Islet precursor cell (in vitro differentiated cells): ENCODE measurements at places on chromosomes 3 and 15.

DNA sequence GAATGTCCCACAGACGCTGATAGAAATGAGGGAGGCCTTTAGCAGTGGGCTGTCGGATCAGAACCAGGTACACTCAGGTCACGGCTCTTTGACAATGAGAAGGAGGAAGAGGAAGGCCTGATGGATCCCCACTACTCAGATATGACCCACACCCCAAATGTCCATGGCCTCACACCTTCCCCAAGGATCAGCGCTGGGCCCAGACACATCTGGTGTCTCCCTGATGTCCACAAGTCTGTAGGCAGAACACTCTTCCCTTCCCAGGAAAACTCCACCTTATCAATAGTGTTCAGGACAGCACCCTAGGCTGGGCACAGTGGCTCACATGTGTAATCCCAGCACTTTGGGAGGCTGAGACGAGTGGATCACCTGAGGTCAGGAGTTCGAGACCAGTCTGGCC, 33.3 kb upstream of the SFMBT1 start:
- peak; percentile 30 for DNase-seq

DNA sequence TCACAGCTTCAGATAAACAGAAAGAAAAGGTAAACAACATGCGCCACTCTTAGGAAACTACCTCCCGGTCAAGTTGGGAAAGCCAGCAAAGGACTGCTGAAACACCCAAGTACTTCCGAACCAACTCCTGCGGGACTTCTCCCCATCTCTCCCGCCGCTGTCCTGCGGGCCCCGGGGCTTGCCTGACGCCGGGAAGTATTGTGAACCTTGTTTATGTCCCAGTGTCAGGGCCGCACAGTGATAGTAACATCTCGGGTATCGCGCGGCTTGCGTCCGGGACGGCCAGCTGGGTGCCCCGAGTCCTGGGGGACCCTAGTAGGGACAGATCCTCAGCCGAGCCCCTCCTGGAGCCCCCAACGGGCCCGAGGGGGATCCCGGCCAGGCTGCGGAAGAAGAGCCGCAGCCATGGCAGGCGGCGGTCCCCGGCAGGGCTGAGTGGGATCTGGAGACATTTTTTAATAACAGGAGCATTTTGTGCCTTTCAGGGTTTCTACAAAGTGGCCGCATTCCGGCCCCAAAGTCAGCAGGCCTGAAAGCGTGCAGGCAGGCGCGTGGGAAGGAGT, 756 bp downstream of the CLPX start:
- peak; percentile 83 for DNase-seq

DNA sequence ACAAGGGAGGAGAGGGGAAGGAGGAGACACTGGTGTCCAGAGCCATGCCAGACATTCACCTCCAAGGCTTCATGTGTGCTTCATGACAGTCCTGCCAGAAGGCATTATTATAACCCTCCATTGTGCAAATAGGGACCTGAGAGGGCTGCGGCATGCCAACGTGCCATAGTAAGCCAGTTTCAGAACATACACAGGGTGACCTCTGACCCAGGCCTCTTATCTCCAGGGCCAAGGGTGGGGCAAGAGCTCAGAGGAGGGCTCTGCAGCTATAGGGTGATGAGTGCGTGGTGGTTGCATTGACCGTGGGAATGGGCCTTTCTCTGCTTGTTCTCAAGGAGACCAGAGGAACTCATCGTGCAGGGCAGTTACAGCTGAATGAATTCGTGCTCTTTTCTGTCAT, 9.7 kb upstream of the ACSBG1 start:
- DNase-seq, result no peak

GRCh38 chr3:56890448-56891091, 88.8 kb upstream of the ARHGEF3 start:
- no peak for DNase-seq

GRCh38 chr3:172347895-172348679, 100.2 kb downstream of the GHSR start:
- no peak for DNase-seq

DNA sequence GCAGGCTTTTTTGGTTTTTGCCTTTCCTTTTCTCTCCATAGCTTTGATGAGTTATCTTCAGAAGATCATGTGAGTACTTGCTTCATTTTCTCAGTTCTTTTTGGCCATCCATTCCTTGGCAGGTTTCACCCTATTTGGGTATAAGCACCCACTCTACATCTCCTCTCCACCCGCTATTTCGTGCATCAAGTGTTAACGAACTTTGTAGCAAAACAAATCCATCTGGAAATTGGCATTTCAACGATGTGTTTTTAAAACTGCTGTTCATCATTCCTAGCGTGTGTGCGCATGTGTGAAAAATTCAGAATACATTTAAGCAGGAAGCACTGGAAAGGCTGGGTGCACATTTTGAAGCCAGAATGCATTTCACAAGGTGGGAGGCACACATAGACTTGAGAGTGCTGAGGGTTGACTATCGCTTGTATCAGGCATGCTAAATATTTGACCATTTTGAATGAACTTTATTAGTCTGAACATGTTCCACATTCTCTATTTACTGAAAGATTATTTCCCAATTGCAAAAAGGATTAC, 89.7 kb upstream of the FHIT start:
- DNase-seq, result no peak

DNA sequence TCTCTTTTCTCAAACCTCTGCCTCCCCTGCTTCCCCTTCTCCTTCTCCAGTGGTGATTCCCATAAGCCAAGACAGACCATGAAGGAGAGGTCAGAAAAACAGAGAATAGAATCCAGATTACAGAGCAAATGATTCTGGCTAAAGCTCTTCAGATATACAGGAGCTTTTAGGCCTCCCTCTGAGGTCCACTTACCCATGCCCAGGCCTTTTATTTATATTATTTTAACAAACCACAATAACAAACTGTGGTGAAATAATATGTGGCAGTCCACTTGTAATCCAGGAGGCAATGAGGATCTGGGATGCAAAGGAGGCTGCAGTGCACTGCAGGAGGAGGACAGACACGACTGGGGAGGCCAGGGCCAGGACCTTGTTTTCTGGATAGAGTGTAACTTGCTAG, 104.1 kb downstream of the STAC start:
- no peak for DNase-seq

DNA sequence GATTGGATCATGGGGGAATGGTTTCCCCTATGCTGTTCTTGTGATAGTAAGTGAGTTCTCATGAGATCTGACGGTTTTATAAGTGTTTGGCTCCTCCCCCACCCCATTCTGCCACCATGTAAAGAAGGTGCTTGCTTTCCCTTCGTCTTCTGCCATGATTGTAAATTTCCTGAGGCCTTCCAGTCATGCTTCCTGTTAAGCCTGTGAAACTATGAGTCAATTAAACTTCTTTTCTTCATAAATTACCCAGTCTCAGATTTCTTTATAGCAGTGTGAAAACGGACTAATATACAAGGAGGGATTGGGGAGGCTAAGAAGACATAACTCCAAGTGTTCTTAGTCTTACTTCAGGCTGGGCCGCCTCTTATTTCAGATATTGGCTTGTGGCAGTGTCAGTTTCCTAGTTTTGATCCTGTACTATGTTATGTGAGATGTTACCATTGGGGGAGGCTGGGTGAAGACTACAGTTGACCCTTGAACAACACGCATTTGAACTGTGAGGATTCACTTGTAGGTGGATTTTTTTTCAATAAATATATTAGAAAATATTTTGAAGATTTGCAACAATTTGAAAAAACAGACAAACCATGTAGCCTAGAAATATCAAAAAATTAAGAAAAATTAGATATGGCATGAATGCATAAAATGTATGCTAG, 44.9 kb downstream of the NMD3 start:
- DNase-seq, result no peak

- no peak for DNase-seq
These were observed 25.0 kb upstream of the MGLL start for GRCh38 chr3:127847236-127847720.

- DNase-seq, result no peak
These were observed 88.1 kb downstream of the MAGI1 start for GRCh38 chr3:65950340-65951326.

- no peak for DNase-seq
These were observed 77.5 kb upstream of the STRIT1 start for GRCh38 chr3:155370764-155371503.

DNA sequence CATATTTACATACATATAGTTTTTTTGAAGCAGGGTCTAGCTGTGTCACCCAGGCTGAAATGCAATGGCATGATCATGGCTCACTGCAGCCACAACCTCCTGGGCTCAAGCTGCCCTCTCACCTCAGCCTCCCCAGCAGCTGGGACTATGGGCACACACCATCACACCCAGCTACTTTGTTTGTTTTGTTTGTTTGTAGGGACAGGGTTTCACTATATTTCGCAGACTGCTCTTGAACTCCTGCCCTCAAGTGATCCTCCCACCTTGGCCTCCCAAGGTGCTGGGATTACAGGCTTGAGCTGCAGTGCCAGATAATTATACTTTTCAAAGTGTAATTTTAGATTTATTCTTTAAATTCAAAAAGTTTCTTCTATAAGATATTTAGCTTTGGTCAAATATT, 10.2 kb downstream of the GTF2A2 start:
- DNase-seq, result no peak
